H4 (cell line): ENCODE measurements at places on chromosomes 7 and 10. TPM values are rescaled to one million over a fixed set of nuclear protein-coding genes. Genes with fewer than 3 reads are reported as not detected.

GRCh38 chr7:16840094-16840493, 35.3 kb upstream of the AGR2 start:
- no peak for DNase-seq

DNA sequence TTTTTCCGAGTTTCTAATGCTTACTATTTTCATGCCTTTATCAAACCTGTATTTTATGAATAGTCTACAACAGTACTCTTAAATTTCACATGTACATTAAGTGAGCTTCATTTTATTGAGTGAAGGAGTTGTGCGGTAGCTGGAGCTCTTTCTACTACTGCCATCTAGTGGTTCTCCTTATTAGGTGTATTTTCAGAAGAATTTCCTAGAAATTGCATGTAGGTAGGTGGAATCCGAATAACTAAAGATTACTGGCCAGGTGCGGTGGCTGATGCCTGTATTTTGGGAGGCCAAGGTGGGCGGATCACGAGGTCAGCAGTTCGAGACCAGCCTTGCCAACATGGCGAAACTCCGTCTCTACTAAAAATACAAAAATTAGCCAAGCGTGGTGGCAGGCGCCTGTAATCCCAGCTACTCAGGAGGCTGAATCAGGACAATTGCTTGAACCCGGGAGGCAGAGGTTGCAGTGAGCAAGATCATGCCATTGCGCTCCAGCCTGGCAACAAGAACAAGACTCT, 38.3 kb downstream of the LRRC72 start:
- DNase-seq, result peak; percentile 86

GRCh38 chr10:125844751-125845221, 21.4 kb downstream of the BCCIP start:
- no peak for DNase-seq

- DNase-seq, result no peak
Observed at GRCh38 chr10:52927678-52928077, 155.1 kb upstream of the MBL2 start.

GRCh38 chr7:1160670-1161021, 650 bp upstream of the ZFAND2A start:
- no peak for DNase-seq

DNA sequence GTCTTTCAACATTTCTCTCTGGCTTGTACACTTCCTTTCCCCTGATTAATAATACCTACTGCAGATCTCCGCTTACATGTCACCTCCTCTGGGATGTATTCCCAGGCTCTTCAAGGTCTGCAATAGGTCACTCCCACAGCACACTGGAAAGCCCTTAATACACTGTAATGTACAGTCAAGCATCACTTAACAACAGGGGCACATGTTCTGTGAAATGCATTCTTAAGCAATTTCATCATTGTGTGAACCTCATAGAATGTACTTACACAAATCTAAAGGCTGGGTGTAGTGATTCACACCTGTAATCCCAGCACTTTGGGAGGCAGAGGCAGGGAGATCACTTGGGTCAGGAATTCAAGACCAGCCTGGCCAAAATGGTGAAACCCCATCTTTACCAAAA, 1.9 kb downstream of the COX15 start:
- no peak for DNase-seq

DNA sequence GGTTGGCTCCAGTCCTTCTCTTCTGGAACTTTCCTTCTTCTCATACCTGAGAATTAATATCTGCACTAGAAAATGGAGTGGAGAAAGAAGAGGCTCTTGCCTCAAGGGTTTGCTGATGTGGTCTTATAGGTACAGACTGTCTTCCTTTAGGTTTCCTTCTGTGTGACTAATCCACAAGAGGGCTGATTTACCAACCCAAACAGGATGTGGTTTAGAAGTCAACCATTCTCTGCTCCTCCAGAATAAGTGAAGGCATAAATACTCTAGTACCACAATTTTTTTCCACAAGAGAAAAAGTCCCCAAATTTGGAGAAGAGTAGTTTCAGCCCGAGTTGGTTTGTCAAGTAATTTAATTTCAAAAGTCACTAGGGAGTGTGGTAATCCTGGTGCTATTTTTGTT, 85.8 kb downstream of the NRP1 start:
- peak; percentile 89 for DNase-seq

GRCh38 chr10:103295374-103296015, 18.6 kb downstream of the INA start:
- DNase-seq, result no peak

DNA sequence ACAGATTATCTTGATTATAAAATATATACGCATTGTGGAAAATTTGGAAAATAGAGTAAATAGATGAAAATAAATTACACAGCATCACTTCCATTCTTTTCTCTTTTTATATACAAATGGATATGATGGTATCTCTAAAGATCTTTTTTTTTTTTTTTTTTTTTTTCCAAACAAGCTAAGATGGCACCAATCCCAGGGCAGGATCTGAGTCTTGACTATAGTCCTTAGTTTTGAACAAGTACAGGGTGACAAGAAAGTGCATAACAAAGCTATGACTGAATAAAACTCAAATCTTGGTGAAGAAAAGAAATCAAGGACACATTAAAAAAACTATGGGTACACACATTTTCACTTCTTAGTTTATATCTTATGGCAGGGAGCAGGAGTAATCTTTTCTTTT, 42.6 kb upstream of the FAM133B start:
- peak; percentile 28 for DNase-seq

GRCh38 chr7:143252006-143252405, 11.2 kb upstream of the GSTK1 start:
- no peak for DNase-seq

DNA sequence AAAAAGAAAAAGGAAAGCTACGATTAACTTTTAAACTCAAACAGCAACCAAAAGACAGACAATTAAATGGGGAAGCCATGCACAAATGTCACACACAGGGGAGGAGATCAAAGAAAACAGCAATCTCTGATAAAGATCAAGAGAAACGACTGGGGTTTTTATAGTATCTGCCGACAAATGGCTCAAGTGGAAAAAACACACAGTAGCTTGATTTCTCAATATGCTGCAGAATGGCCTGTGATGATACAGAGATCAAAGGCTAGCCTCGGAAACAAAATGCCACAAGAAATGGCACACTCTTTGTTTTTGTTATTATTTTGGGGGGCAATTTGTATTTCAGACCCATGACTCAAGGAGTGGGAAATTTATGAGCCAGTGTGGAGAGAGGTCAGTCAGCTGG, 126.1 kb downstream of the TEX36 start:
- no peak for DNase-seq

DNA sequence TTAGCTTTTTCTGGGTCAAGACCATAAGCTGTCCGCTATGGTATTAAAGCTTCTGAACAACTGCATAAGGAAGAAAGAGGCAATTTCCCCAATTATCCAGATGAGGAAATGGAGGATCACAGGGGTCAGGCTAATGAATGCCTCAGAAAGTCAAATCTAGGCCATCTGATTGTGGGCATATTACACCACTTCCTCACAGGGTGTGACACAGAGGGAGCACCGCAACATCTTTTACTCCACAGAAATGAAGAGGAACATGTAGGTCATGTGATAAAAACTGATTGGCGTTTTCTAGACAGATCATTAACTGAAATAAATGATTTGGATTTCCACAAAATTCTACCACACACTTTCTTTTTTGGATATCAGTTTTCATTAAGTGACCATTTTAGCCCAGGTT, 384.4 kb downstream of the PARD3 start:
- no peak for DNase-seq

GRCh38 chr7:156496363-156496769, 144.2 kb upstream of the RNF32 start:
- no peak for DNase-seq

DNA sequence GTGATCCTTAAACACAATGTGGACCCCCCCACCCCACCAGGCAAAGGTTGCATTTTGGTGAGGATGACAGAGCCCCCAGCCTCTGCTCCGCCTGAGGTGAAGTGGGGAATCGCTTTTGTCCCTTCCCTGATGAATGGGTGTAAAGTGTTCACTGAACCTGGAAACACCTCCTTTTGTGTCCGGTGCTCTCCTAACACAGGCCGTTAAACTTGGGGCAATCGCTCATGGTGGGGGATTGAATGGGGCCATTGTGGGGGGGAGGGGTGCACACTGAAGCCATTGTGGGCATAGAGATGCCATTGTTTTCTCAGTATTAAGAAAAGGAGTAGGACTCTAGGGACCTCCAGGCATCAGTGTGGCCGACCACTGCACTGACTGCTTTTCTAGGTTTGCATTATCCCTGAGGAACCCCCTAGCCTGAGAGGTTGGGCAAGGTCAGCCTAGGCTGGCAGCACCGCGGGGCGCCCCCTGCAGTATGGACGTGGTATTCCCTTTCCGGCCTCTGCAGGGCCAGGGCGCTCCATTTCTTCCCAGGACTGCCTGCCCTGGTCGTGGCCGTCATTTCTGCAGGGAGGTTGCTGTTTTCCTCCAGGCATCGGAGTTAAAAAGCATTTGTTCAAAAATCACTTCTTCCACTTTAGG, 158.3 kb downstream of the TCF7L2 start:
- no peak for DNase-seq

DNA sequence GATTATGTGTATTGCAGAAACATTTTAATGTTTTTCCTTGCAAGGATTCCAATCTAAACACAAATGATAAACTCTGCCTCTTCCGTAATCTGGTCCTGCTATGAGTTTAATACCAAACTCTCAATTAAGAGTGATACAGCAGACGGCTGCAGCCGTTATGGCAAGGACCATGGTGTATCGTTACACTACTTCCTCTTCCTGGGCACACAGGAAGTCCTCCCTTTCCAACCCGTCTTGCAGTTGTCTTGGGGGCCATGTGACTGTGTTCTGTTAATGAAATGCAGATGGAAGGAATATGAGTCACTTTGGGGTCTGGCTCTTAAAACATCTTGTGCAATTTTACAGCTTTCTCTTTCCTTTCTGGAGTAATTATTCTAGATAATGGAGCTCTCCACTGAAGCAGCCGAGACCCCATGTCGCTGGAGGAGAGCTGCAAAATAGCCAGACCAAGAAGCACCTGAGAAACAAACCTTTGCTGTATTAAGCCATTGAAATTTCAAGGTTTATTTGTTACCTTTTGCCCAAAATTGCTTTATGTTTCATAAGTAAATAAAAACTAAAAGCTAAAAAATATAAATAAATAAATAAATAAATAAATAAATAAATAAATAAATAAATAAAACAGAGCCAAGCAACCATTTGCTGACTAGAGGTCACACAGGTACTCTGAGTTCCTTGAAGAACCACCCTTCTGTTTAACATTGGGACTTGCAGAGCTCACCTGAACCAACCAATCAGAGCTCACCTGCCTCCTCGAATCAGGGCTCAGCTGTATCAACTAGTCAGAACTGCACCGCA, 74.7 kb downstream of the FRMPD2 start:
- peak; percentile 87 for DNase-seq

DNA sequence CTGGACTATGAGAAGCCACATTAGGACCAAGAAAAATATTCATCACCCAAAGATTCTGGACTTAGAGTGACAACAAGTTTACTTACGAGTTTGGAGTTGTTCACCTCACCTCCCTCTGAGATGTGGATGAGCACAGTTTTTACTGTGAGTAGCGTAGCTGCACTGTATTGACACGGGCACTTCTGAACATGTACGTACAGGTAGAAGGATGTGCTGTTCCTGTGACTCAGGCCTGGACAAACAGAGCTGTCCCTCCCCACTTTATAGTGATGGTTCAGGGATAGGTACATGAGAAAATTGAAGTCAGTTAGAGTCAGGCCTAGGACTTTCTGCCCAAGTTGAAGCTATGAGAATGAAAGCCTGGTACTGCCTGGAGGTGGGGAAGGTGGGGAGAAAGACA, 80.9 kb upstream of the DYNC1I1 start:
- DNase-seq, result no peak

DNA sequence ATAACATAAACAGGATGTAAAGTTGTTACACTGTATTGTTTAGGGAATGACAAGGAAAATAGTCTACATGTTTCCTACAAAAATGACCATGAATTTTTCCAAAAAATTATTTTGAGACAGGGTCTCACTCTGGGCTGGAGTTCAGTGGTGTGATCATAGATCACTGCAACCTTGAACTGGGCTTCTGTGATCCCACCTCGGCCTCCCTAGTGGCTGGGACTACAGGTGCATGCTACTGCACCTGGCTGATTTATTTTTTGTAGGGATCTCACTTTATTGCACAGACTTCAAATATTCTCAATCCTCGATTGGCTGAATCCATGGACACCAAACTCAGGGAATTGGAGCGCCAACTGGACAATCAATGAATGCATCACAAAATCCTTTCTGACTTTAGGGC, 6.6 kb downstream of the CHCHD2 start:
- DNase-seq, result no peak

GRCh38 chr7:142414915-142415314, 157.1 kb upstream of the PRSS58 start:
- no peak for DNase-seq

DNA sequence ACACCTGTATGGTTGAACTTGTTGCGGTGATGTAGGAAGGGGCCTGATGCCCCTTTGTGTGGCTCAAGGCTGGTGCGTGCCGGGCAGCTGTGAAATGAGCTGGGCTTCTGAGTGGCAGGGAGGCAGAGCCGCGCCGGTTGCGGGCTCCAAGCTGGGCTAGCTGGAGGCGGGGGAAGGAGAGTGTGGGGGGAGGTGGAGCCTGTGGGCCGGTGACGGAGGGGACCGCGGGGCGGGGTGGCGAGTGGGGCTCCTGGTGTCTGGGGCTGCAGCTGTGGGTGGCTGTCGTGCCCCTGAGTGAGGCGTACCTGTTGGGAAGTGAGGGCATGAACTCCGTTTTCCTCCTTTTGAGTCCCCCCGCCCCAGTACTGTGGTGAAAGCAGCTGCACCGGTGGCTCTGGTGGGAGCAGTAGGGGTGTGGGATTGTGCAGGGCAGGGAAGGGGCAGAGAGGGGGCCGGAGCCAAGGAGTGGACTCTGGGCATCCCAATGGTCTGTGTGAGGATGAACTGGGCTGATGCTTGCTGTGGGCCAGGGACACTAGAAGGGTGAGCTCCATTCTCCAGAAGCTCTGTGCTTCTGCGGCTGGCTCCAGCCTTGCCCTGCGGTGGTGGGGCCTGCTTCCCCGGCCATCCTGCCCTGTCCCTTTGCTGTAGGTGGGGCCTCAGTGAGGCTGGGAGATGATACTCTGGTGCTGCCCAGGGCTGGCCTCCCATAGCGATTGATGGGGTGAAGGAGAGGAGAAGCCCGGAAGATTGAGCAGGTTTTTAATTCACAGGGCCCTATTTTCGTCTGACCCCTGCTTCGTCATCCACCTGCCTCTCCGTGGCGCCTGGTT, 41.7 kb downstream of the INPP5A start:
- DNase-seq, result no peak

GRCh38 chr10:117382861-117383260, 7.6 kb upstream of the PDZD8 start:
- no peak for DNase-seq

GRCh38 chr7:76356823-76357222, 2.0 kb downstream of the YWHAG start:
- DNase-seq, result peak; percentile 70

The NKX2-3 gene
- total RNA-seq, result not detected in 2 replicates

The PPIF gene
- 45.2 and 52.3 TPM in 2 replicates for total RNA-seq

The SLC13A1 gene
- total RNA-seq, result not detected in 2 replicates

The TSPAN13 gene
- total RNA-seq, result 55.0 and 80.5 TPM in 2 replicates

The RSPH10B2 gene
- 0.06 TPM in 1 of 2 replicates, not detected in the other for total RNA-seq

The PRRT4 gene
- total RNA-seq, result 0.21 TPM in 1 of 2 replicates, not detected in the other

The C1GALT1 gene
- 35.0 and 77.0 TPM in 2 replicates for total RNA-seq

The CPXM2 gene
- not detected in 2 replicates for total RNA-seq

The MMD2 gene
- total RNA-seq, result not detected in 2 replicates

The ASB4 gene
- total RNA-seq, result not detected in 2 replicates
